D721Med (cell line): ENCODE measurements at places on chromosomes 6 and 20.

- DNase-seq, result no peak
Measured at GRCh38 chr20:58492074-58492718, 23.0 kb downstream of the APCDD1L start.

DNA sequence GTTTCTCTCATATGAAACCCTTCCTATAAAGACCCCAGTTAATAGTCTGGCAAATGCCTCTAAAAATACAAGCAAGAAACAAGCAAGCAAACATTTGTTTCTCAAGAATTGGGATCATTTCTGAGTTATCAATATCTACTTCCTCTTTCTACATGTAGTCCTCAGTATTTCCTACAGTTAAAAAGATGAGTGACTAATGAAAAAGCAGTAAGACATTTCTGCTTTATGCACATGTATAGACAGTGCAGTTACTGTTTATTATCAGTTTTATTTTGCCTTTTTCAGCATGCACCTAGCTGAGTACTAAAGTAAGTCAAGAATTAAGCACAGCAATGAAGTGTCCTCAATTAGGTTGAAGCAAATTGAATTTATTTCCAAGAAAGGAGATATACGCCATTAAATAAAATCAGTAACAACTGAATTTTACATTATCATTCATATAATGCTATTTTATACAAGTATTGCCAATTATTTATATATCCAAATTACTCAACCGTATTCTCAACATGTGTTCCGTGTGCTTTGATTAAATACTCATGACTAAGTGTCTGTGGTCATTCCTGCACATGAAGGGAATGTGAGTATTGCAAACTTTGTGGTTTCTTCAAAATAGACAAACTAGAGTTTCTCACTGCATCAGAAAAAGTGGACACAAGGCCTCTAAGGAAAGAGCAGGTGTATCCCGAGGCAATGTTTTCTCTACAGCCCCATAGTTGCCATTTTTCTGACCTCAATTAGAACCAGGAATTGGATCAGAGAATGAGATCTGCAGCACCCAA is 159.3 kb upstream of the MARCKS start:
- DNase-seq, result no peak

GRCh38 chr6:39029156-39030011 is 19.2 kb upstream of the GLP1R start:
- DNase-seq, result no peak

GRCh38 chr6:143966312-143966711 is 41.7 kb downstream of the PLAGL1 start:
- DNase-seq, result no peak

GRCh38 chr6:136656121-136656520 is 105.9 kb upstream of the MAP7 start:
- no peak for DNase-seq

GRCh38 chr6:146916435-146917025 is 287.7 kb upstream of the STXBP5 start:
- no peak for DNase-seq
